Stimulated activated CD4-positive, alpha-beta T cell treated with anti-CD3 and anti-CD28 coated beads, Interleukin-12 subunit alpha, Interleukin-12 subunit beta, amount 100 ng/mL, for 24 hours (primary cell): ENCODE measurements at places on chromosomes 11 and 22.

DNA sequence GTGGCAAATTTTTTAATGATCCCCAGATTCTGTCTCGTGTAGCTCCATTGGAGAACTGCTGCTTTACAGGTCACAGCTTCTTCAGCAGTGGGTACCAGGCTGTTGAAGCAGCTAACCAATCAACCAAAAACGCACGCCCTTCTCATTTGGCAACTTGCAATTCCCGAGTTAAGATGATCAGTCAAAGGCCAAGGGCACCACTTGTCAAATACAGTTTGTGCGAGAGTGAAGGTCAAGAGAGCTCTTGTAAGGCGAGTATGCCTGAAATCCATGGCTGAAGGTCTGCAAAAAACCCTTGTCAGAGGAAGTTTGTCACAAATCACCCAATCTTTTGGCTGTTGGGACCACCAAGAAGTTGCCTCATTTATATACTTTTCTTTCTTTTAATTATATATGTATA, 12.9 kb upstream of the PPP2R1B start:
- no peak for DNase-seq

DNA sequence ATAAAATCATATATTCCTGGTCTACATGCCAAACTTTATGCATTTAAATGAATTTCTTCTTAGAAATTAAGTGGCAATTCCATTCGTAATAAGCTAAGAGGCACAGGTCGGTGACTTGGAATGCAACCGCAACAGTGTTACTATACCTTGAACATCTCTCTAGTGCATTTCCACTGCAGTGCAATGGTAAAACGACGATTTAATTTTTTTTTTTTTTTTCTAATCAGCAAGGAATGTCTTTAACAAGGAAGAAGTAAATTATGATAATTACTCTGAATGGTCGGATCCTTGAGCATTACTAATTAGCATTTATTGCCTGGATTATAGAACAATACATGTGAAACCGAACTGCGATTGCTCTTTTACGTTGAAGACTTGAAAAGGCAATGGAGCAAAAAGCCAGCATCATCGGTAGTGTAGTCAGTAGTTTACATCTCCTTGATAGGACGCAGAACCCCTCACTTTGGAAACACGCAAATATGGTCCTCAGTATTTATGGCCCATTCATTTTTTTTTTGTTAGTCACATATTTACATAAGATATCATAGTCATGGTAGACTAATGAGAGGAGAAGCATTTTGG, 20.2 kb downstream of the BLID start:
- DNase-seq: no peak

DNA sequence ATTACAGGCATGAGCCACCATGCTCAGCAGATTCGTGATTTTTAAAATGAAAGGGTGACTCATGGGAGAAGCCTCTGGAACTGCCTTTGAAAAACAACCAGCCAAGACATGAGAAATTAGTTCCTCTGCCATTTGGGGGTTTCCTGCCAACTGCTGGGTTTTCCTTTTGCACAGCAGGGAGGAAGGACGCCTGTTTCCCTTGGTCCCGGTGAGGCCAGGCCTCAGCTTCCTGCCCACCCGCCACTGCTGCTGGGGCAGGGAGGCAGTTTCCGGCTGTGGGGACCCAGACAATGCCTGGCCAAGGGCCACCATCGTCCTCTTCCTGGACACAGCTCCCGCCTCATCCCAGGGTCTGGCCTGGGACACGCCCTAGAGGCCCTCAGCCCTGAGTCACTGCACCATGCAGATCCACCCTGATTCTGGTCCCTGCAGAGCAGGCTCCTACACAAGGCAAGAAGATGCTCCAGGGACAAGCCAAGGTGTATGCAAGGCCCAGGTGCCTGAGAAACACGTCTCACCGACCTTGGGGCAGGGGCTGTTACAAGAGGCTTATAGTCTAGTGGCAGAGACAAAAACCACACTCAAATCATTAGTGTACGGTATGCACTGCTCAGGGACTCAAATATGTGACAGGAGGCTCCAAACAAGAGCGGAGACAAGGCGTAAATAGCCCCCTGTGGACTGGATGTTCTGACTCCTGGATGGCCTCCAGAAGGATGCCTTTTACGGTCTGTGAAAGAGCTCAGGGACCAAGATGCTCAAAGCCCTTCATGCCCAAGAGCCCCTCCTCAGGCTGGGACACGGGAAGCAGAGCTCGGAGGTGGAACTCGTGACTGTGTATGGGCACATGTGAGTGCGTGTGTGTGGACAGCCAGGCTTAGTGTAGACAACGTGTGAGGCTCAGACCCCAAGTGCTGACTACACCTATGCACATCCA, 10.0 kb downstream of the PPM1F start:
- no peak for DNase-seq

DNA sequence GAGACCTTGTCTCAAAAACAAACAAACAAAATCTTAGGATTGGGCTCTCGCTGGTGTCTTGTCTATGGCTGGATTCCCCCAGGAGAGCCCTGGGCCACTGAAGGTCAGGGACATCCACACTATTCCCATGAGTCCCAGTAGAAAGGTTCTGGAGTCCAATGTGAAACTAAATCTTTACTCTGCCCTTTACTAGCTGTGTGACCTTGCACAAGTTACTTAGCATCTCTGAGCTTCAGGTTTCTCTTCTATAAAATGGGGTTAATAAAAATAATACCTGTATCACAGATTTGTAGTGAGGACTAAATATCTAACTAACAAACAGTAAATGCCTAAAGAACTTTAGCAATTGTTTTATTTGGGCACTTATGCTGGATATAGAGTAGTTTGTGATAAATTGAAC, 9.0 kb downstream of the SLC43A1 start:
- no peak for DNase-seq

DNA sequence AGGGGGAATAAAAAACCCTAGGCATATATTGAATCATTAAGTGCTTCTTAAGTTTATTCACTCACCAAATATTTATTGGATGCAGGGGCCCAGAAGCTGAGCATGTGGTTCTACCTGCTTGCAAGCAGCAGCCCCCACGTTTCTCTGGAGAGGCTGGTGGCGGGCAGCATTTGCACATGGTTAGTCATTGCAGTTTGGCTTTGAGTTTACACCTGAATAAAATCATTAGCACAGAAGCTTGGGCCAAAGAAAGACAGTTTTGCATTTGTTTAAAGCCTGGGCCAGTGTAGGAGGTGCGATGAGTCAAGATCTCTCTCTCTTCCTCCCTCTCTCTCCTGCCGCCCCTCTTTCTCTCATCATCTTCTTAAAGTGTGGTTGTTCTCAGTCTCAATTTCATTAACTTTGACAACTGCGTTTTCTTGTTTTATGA, 72.6 kb downstream of the C22orf31 start:
- DNase-seq: no peak

DNA sequence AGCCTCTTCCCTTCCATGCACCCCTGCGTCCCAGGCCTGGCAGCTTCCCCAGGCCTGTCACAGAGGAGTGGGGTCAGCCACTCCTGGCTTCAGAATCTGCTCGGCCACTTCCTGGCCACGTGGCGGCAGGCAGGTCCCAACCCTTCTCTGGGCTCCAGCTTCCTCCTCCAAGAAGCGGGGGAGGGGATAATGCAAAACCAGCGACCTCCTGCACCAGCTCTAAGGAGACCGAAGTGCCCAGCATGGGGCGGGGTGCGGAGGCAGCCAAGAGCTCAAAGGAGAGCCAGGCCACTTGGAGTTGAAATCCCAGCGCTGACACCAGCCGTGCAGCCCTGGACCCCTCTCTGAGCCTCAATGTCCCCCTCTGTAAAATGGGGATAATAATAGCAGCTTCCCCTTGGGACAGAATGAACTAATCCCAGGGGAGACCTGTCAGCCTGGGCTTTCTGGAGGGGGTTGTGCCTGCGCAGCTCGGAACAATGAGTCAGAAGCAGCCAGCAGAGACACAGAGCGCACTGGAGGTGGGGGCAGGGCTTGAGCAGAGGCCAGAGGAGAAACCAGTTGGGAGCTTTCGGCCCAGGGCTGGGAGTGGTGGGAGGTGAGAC, 22.8 kb upstream of the PICK1 start:
- DNase-seq: no peak

- DNase-seq: no peak
Measured at GRCh38 chr11:112268406-112268805, 7.7 kb upstream of the PLET1 start.

GRCh38 chr11:130816546-130817329, 99.5 kb downstream of the SNX19 start:
- DNase-seq: no peak

DNA sequence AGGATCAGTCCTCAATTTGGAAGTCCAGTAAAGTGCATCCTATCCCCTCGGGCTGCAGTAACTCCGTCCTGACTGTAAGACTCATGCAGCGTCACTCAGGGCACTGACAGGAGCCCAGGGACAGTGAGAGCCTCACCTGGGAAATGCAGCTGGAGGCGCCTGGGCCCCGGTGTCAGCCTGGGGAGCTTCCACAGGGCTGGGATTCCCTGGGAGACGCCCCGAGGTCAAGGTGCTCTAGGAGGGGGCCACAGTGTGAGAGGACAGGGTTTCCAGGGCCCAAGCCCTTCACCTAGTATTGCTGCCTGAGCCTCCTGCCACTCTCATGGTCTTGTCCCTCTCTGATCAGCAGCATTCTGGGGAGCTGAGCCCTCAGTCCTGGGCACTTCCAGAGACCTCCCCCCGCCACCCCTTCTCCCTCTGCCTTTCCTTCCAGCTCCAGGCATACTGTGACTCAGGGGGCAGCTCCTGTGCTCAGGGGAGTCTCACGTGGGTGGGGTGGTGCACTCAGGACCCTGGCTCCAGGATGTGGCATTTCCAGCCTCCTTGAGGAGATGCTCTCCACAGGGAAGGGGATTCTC, 99.1 kb upstream of the IGLL5 start:
- DNase-seq: no peak

DNA sequence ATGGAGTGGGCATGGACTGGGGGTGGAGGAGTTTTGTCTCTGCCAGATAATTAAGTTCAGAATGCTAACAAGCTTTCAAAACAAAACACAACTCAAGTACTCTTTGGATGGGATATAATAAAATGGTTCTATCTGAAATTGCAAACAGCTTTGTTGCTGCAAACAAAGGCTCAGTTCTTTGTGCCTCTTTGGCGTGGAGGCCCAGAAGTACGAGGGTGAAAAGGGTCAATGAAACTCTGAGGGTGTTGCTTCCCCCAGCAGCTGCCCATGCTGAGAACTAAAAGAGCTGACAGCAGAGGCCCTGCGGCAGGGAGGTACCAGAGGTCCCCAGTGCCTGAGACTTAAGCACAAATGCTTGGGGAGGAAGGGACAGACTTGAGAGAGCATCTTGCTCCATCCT, 26.5 kb upstream of the IGSF22 start:
- DNase-seq: no peak

DNA sequence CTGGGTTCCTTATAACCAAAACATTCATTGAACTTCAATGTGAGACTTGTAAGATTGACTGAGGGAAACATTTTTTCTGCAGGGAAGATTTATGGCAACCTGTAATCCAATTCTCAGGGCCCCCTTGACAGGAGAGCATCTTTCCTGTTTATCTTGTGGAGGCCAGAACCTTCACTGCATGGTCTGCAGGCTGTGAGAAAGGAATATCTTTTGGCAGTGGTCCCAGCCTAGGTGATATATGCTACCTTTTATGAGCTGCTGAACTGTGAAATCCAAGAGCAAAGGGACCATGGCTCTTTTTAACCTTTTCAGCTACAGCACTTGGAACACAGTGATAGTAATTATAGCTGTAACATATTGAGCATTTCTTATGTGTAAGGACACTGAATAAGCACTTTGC, 590.2 kb upstream of the B3GAT1 start:
- no peak for DNase-seq

GRCh38 chr11:10628508-10629236, 60.2 kb upstream of the LYVE1 start:
- DNase-seq: no peak

- DNase-seq: peak; percentile 73
Measured at GRCh38 chr22:19478901-19479354, at the start of gene UFD1. Gene UFD1 (minus strand): TSS chr22:19479193. CDS start chr22:19479085, 108 bp downstream.

GRCh38 chr11:70854901-70855556, 397.3 kb downstream of the SHANK2 start:
- no peak for DNase-seq

GRCh38 chr11:62611705-62612365, 740 bp downstream of the EML3 start:
- DNase-seq: peak; percentile 47

- no peak for DNase-seq
Measured at GRCh38 chr11:98703779-98704556, 316.8 kb upstream of the CNTN5 start.

DNA sequence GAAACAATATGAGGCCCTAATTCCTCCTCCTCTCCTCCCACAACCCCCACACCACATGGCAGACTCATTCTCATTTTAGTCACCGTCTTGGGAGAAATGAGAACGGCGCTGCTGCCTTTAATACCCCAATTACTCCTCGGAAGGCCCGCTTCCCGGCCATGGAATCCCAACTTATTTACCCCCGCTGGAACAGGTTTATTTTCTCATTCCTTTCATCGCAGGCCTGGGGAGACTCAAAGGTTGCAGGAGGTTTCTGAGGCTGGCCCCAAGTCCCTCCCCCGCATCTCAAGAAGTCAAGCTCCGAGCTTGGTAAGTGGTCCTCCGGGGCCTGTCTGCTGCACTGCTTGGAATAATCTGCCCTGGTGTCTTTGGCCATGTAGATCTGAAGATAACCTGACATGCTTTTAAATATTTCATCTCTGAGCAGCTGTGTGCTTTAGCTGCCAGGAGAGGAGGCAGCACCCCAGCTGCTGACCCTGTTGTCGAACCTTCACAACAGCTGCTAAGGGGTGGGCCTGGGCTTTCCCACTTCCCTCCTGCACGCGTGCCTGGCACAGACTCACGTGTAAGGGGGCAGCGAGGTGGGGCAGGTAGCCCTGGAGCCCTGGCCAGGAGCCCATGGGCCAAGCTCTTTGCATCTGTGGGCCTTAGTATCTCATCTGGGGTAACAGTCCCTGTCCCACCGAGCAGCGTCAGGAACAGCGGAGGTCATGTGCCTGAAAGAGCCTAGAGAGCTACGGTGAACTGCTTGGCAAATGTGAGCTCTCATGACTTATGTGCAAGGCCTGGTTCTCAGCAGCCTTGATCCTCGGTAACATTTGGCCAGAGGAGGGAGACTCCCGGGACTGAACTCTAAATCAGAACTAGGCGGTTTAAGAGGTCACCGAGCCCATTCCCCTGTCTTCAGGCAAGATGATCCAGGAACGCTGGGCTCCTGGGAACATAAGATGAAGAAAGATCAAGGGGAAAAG, 164.6 kb downstream of the ST3GAL4 start:
- no peak for DNase-seq

GRCh38 chr11:16191212-16191867, 165.0 kb downstream of the SOX6 start:
- no peak for DNase-seq
